CD4-positive, alpha-beta T cell (primary cell): ENCODE measurements at places on chromosomes 12 and 14. TPM values are rescaled to one million over a fixed set of nuclear protein-coding genes. Genes with fewer than 3 reads are reported as not detected.
A peak's percentile ranks its signal among the peaks of the same experiment; 100 is the strongest.

RSRC2 gene
- 341 TPM for total RNA-seq

DNA sequence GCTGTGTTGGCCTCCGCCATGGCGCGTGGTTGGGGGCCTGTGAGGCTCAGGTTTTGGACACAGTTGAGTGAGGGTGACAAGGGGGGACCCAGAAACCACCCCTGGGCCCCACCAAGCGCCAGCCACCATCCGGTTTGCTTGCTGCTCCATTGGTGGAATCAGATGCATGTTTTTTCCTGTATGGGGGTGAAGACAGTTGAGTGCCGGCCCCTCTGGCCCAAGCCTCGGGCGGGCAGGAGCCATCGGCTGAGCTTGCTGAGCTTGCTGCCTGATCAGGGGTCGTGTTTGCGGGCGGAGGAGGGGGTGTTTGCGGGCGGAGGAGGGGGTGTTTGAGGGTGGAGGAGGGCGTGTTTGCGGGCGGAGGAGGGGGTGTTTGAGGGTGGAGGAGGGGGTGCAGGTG lies 6.4 kb downstream of the PGAM5 start:
- H3K27me3 ChIP-seq, result no peaks in the 10 kb centered on the region
- DNase-seq, result no peak
- peaks cover 67% of the 10 kb centered on the region for H3K36me3 ChIP-seq

- no peak for DNase-seq
- no peak overlapping the region for H3K27ac ChIP-seq
- H3K36me3 ChIP-seq, result no peaks in the 10 kb centered on the region
- H3K4me1 ChIP-seq, result no peaks in the 10 kb centered on the region
- H3K27me3 ChIP-seq, result no peaks in the 10 kb centered on the region
Observed at GRCh38 chr12:89733579-89734201, 25.1 kb upstream of the ATP2B1 start.

- DNase-seq, result peak; percentile 73
- no peaks in the 10 kb centered on the region for H3K27me3 ChIP-seq
- H3K4me1 ChIP-seq, result peaks cover 2% of the 10 kb centered on the region
- no peak overlapping the region for H3K27ac ChIP-seq
- no peak overlapping the region for H3K4me3 ChIP-seq
Observed at GRCh38 chr12:91811481-91812287, 334.0 kb downstream of the BTG1 start.

- no peak overlapping the region for H3K4me3 ChIP-seq
- no peak for DNase-seq
Observed at GRCh38 chr12:99529966-99530365, 117.6 kb upstream of the GARIN6 start.
